Mesenteric fat pad (tissue), 1 donor: ENCODE measurements at places on chromosomes 4 and X. TPM values are rescaled to one million over a fixed set of nuclear protein-coding genes. Genes with fewer than 3 reads are reported as not detected.

GRCh38 chrX:149491812-149492211, 13.3 kb downstream of the IDS start:
- no peak for DNase-seq

GRCh38 chr4:147480891-147481576, at the start of gene EDNRA:
TSS of gene EDNRA (plus strand) at chr4:147481097. CDS start at chr4:147485682, 4,585 bp downstream.
- no peak for DNase-seq

DNA sequence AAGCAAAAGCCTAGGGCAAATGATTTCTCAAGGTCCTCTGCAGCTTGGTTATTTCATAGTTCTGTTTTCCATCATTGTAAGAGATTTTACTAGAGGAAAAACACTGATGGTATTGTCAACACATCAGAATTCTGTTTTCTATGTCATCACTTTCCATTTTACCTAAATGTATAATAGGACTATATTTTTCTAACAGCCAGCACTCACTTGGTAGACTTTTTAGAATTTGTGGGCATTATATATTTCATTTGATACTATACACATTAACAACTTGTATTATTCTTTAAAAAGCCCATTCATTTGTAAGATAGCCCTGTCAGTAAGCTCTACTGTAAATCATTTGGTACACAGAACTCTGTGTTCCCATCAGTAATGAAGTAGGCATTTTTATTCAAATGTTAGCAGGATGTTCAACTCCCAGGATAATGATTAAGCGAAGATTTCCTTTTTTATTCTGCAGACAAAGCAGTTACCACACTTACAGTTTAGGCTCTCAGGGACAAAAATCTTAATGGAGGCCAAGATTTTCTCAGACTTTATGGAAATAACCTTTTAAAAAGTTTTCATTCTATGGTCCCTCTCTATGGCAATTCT, 143.6 kb upstream of the TEX13C start:
- no peak for DNase-seq

DNA sequence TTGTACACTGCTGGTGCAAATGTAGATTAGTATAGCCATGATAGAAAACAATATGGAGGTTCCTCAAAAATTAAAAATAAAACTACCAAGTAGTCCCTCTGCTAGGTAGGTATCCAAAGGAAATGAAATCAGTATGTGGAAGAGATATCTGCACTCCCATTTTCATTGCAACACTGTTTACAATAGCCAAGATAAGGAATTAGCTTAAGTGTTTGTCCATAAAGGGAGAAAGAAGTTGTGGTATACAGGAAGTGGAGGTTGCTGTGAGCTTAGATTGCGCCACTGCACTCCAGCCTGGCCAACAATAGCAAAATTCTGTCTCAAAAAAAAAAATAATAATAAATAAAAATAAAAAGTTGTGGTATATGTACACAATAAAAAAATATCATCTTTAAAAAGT, 325.0 kb upstream of the EMCN start:
- no peak for DNase-seq

DNA sequence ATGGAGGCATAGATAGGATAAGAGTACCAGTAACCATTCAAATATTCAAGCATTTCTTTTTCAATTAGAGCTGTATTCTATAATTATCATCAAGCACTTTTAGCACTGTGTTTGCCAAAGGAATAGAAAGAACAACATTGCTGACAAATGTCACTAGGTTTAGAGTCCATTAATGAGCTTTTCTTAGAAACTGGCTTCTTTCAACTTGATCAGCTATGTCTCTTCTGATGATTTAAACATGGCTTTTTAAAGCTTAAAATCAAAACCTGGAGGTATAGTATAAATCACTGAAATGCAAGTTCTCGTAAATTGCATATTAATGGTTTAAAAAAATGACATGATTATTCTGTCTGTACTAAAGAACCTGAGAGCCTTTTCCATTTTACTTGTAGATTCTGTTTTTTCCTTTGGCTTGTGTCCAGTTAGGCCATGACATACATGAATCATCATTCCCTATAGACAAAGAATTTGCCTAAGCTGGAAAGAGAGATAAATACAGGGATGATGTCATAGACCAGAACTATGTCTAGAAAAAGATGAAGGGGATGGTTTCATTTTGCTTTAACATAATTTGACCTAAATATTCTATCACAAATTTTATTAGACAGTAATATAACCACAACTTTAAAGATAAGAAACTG, 340.1 kb upstream of the CTSO start:
- DNase-seq = no peak

DNA sequence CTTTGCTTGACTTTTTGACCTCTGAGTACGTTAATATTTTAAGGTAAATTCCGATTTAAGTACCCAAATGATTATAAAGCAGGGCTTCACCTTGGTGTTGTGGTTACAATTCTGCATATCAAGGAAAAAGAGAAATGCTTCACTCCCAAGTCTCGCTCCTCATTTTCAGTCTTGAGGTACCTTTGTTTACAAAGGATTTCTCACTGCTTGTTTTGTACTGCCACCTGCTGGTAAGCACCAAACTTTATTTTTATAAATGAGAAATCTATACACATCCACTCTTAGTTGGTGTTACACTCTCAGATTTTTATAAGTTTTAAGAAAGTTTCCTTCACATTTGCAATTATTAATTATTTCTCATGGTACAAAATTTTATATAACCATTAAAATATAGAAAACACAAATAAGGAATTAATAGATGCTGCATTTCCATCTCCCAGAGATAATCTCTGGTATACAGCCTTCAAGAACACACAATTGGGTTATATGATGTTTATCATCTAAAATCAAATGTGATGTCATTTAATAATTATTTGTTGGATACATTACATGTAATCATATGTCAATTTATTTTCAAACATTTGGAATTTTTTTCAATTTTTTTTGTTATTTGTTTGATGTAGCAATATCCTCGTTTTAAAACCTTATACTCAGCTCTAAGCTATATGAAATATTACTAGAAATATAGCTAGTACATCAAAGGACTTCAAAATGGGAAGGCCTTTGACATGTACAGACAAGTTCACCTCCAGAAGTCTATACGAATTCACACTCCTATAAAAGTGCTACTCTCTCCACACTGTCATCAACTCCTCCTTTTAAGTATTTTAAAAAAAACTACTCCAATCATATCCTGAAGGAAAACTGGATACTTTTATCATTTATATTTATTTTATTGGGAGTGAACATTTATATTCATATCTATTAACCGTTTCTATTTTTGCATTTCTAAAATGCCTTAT, 179.9 kb downstream of the KCNIP4 start:
- no peak for DNase-seq

DNA sequence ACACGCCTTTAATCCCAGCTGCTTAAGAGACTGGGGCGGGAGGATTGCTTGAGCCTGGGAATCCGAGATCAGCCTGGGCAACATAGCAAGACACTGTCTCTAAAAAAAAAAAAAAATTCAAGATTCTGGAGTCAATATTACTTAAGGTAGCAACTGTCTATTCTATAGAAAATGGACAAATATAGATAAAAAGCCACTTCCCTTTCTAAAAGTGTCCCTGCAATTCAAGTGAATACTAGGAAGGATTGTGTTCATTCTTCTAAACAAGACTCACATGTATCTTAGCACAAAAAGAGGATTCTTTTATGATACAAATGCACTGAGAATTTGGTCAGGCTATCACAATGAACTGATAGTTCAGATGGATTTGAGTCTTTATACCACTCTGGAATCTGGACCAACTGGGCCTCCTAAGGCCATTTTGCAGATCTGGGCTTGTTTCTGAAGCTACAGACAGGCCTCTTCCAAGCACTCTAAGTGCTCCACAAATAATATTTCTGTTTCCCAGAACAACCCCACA, 7.0 kb downstream of the PKD2 start:
- no peak for DNase-seq

DNA sequence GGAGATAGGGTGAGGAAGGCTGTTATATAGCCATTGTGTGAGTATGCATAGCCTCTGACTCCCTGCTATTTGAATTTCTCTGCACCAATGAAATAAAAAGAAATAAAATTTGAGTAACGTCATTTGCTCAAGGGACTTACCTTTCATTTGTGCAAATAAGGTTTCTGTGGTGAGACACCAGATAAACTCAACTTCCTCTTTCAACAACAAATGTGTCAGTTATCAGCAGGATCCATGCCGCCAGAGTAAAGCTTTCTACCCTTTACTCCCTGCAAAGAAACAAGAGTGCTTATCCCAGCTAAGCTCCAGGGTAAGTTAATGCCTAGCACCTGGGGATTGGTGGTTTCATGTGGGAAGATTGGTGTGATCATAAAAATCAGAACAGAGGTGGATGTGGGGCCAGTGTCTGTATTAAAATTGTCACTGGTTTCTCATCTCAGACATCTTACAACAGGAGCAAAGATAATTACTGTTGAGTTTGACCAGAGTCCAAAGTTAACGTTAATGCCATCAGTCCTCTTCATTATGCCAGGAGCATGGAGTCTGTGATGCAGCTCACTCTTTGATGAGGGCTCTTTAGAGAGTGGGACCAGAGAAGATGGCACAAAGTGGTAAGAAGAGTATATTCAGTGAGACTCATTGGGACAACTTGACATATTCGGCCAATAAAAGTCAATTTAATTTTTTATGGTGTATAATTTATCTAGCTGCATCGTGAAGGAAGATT, at the start of gene P2RY10:
P2RY10 (plus strand) TSS at position 206 of the 727 bp plus-strand sequence. CDS start 15,130 bp downstream, outside the sequence.
- no peak for DNase-seq

DNA sequence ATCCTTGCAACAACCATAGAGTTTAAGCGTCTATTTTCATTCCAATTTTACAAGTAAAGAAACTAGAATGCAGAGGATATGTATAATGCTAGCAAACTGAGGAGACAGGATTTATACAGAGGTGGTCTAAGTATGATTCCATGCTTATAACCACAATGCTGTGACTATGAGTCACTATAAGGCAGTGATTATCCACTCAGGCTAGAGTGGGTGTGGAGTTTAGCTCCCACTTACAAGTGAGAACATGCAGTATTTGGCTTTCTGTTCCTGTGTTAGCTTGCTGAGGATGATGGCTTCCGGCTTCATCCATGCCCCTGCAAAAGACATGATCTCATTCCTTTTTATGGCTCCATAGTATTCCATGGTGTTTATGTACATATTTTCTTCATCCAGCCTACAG, 41.6 kb upstream of the EDA2R start:
- no peak for DNase-seq

- no peak for DNase-seq
Observed at GRCh38 chr4:167290678-167291077, 56.4 kb upstream of the SPOCK3 start.

The MOB1B gene
- total RNA-seq = 20.3 TPM

The TEX13D gene
- total RNA-seq = not detected

The TSPAN6 gene
- 34.7 TPM for total RNA-seq

The MAGEA2B gene
- not detected for total RNA-seq

The NEIL3 gene
- 0.32 TPM for total RNA-seq

The SAGE1 gene
- not detected for total RNA-seq

The BANK1 gene
- 11.6 TPM for total RNA-seq

The MAB21L2 gene
- total RNA-seq = 1.9 TPM
